Endodermal cell (in vitro differentiated cells): ENCODE measurements at places on chromosomes 11 and 22. TPM values are rescaled to one million over a fixed set of nuclear protein-coding genes. Genes with fewer than 3 reads are reported as not detected.

OR52H1 gene
- total RNA-seq, result not detected in 3 replicates

DNA sequence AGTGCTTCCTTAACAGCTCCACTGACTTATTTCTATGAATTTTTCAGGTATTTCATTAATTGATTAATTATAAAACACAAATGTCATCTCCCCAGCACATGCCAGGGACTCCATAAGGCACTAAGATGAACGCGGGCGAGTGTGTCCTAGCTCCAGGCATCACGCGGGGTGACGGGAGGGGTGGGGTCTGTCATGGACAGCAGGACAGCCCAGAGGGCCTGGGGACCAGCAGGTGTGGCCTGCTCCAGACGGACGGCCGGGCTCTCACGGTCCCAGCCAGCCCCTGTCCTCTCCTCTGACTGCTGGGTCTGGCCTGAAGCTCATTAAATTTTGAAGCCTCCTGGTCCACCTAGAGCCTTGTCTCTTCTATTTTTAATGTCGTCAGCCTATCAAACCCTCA is 531.1 kb downstream of the BRD1 start:
- peak; percentile 15 for DNase-seq

GUCY1A2 gene
- 3.3 to 6.5 TPM (median 5.3 TPM) in 3 replicates for total RNA-seq

DNA sequence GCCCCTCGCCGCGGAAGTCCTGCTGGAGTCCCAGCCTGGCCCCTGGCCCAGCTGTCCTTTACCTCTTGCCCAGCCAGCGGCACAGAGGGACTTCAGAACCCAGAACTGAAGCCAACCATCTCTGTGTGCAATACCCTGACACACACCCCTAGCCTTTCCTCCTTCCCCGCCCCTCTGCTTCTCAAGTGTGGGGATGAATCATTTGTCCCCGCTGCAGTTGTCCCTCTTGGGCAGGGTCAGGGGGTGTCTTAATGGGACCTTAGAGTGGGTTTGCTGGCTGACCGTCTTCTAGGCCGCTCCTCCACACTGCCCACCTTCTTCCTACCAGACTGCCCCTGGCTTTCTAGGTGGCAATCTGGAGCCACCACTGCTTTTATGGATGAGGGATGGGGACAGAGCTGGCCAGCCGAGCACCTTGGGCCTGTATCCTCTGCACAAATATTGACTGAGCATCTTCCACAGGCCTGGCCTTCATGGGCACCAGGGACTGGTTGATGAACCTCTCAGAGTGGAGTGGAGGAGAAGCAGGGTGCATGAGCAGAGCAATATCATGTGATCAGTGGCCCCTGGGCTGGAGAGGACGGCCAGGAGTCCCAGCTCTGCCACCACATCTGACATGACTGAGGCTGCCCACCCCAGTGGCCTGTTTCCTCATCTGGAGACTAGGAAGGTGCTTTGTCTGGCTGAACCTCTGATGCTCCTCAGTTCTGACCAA is 668 bp upstream of the CHST1 start:
- DNase-seq, result no peak

DNA sequence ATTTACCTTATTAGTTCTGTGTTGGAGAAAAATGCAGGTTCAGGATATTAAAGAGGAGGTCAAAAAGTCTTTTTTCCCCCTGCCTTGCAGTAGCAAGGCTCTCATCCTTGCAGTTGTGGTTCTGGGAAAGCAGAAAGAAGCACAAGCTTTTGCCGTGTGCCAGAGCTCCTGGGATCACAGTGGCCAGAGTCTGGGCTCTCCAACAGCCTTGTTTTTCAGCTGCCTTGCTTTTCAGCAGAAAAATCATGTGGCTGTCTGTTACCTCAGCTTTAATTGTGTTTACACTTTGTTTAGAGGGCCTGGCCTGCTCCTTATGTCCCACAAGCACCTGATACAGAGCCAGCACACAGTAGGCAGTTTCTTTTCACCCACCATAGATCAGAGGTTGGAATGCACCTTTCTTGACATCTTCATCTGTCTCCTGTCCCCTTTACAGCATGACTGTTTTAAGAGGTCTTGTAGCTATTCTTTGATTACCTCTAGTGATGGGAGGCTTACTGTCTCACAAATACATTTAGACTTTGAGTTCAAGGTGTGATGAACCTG is 67.5 kb downstream of the TEAD1 start:
- no peak for DNase-seq

UPK2 gene
- total RNA-seq, result not detected in 2 replicates
